ENCODE measurements at places on chromosomes 6 and 20.
A peak's percentile ranks its signal among the peaks of the same experiment; 100 is the strongest.

GRCh38 chr6:14008809-14009208 lies 84.1 kb downstream of the RNF182 start:
- no peak for DNase-seq

- no peak for DNase-seq
Measured at GRCh38 chr6:13453771-13454251, 33.6 kb downstream of the GFOD1 start.

DNA sequence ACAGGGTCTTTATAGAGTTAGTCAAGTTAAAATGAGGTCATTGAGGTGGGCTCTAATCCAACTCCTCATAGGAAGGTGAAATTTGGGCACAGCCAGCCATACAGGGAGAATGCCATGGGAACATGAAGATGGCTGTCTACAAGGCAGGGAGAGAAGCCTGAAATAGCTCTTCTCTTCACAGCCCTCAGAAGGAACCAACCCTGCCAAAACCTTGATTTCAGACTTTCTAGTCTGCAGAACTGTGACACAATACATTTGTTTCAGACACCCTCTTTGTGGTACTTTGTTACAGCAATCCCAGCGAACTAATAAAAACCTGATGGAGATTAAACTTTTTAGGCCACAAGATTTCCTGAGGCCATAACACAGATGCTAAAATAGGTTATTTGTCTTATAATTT lies 43.1 kb upstream of the HECA start:
- no peak for DNase-seq

DNA sequence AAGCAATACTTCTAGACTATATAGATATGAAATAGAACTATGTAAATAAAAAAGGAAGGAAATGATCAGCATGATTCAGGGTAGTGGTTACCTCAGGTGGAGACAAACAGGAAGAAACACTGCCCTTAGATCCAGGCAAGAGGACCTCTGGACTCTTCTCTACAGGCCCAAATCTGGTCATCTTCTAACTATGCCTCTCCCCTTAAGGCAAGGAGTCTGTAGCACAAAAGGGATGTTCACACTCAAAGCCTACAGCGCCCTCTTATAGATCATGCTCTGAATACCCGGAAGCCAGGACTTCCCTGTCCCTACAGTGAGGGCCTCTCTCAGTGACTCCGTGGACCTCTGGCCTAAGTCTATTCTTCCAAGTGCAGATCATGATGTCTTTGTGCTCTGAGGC lies 30.4 kb upstream of the HIVEP2 start:
- peak; percentile 14 for DNase-seq

GRCh38 chr20:49724408-49725223 lies 10.9 kb upstream of the B4GALT5 start:
- peak; percentile 46 for DNase-seq

GRCh38 chr6:128632131-128632530 lies 111.7 kb upstream of the PTPRK start:
- DNase-seq = no peak

- DNase-seq = peak; percentile 89
Measured at GRCh38 chr6:36755435-36756348, 58.1 kb downstream of the RAB44 start.

DNA sequence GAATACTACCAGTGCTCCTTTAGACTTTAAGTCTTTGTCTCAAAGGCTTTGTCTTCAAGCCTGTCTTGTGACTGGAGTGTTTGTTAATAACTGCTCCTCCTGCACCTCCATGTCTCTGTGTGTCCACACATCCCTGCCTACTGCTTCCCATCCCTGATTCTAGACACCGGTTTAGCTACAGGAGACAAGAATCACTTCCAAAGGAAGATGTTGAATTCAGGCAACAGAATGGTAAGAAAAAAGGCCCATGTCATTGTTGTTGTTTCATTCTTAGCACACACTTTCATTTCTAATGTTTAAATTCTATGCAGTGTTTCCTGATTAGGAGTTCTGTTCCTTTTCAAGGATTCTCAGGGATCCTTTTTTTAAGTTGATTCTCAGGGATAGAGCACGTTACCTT lies 293.6 kb upstream of the STXBP5 start:
- DNase-seq = no peak

- DNase-seq = no peak
Measured at GRCh38 chr20:5268449-5268848, 48.3 kb downstream of the PROKR2 start.

DNA sequence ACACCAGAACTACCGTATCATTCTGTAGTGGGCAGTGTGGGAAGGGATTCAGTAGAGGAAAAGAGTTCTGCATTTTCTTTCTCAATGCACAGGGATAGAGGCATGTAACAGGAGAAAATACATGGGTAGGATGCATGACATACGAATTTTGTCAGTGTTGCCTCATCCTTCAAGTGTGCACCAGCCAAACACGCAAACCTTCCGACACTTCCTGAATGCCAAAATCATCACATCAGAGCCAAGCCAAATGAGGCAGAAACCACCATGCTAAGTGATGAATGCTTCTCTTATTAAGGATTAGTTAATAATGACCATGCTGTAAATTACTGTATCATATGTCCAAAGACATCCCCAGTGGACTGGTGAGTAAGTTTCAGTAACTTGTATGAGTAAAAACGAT lies 27.3 kb downstream of the RAMACL start:
- no peak for DNase-seq

All from CD4-positive, alpha-beta T cell treated with Interferon alpha-2 for 1 hour (primary cell).